Bronchial epithelial cell (primary cell): ENCODE measurements at places on chromosomes 1 and 21.

DNA sequence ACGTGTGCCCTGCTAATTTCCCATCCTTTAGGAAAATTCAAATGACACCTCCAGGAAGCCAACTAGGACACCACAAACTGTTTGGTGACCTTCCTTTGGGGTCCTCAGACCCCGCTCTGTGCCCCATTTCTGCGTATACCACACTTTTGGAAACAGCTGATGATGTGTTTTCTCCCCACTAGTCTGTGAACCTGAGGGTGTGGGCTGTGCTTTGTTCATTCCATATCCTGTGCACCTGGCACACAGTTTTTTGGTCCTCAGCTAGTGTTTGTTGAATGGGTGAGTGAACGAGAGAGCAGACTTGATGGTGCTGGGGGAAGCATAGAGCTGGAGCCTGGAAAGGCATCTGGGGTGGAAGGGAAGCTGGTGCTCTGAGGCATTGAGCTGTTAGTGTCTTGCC is 48.6 kb downstream of the RPS6KA1 start:
- no peak for DNase-seq

GRCh38 chr1:185033686-185034085 is 11.7 kb upstream of the RNF2 start:
- DNase-seq = no peak

DNA sequence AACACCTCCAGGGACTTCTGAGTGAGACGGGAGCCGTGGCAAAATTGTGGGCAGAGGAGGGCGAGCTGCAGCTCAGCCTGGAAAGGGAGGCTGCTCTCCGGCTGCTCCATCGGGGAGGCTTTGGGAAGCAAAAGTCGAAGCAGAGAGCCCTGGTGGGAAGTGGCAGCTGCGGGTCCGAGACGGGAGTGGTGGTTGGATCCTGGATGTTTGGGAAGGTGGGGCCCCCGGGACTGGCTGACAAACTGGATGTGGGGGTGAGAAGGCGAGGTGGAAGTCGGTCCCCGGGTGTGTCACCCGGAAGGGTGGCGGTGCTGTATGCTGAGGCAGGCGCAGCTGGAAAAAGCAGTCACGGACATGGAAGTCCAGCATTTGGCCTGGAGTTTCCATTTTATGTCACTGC is 52.1 kb downstream of the KCNAB2 start:
- DNase-seq = no peak

DNA sequence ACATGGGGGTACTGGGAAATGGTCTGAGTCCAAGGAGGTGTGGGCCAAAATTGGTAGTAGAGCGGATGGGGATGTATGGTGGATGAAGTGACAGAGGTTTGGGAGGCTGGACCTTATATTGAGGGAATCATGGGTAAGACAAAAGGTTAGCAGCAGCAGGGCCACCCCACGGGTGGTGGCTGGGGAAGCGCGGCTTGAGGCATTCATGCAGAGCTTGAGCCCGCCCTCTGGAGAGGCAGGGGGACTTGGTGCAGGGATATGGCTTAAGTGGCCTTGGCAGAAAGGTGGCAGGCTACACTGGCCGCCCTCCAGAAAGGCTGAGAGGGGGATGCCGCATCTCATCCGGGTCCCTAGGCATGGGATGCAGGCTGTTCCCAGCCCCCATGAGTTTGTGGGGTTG is 31.5 kb downstream of the HMGB4 start:
- DNase-seq = no peak

DNA sequence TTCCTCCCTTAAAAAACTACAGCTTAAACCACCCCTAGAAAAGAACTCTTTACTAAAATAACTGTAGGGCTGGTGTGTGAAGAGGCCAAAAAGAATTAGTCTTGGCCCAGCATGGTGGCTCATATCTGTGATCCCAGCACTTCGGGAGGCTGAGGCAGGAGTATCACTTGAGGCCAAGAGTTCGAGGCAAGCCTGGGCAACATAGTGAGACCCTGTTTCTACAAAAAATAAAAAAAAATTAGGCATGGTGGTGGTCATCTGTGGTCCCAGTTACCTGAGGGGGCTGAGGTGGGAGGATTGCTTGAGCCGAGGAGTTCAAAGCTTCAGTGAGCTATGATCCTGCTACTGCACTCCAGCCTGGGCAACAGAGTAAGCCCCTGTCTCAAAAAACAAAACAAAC is 44.9 kb downstream of the BCAR3 start:
- DNase-seq = no peak

GRCh38 chr1:115186711-115187265 is 97.5 kb upstream of the TSPAN2 start:
- DNase-seq = no peak

DNA sequence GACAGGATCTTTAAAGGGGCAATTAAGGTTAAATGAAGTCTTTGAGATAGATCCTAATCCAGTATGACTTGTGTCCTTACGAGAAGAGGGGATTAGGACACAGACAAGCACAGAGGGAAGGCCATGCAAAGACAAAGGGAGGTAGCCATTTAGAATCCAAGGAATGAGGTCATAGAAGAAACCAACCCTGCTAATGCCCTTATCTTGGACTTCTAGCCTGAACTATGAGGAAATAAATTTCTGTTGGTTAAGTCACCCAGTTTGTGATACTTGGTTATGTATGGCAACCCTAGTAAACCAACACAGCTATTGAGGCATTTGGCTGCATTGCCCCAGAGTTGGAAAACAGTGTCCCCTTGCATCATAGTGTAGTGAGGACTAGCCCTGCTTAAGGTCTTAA is 121.3 kb downstream of the MAST2 start:
- peak; percentile 48 for DNase-seq

DNA sequence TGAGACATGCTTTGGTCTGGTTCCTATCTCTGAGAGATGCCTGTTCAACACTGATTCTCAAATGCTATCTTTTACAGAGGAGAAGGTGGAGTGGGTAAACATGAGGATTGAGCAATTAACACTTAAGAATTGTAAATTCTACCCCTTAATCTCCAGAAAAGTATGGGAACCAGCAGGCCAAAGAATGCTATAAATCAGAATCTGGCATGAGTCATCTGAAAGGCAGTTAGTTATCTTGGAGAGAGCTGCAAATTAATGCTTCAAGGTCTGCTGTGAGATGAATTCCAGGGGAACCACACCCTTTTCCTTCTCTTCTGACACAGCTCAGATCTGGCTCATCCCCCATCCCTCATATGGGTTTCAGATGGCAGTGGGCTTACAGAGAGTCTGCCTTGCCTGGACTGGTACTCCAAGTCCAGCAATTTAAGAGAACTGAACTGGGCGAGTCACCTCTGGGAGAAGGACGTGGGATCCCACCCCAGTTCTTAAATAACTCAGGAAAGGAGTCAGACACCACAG is 5.2 kb downstream of the S100A10 start:
- peak; percentile 95 for DNase-seq

DNA sequence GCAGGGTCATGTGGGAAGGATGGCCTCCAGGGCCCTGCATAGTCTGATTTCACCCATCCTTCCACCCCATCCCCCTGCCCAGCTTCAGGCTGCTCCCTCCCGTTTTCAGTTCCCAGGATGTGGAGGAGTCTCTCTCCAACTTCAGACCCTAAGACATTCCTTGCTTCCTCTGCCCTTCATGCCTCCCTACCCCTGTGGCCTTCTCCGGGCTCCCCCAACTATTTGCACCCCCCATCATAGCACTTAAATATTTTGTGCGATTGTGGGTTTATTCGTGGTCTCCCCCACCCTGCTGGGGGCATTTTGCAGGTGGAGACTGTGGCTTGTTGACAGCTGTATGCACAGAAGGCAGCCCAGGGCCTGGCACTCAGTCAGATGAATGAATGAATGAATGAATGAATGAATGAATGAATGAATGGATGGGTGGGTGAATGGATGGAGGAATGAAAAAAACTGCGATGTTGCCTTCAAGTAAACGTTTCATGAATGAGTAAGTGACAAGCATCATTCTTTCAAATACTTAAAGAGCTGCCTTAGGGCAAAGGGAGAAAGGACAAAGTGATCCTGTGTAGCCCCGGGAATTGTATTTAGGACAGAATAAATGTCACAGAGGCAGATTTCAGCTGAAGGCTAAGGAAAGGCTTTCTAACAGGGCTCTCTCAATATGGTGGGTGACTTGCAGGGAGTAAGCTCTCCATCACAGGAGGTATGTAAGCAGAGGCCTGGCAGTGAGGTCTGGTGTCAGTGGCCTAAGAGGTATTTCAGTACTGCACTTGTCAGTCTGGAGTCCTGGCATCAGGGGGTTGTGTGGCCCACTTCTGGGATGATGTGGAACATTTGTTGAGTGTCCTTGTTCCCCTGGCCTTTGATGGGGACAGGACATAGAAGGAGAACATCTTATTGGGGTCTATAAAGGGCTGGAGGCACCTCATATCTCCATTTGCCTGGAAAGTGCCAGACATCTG is 156.4 kb downstream of the PTPRU start:
- no peak for DNase-seq

- no peak for DNase-seq
These were observed 165.8 kb upstream of the EDN2 start for GRCh38 chr1:41650028-41650880.

DNA sequence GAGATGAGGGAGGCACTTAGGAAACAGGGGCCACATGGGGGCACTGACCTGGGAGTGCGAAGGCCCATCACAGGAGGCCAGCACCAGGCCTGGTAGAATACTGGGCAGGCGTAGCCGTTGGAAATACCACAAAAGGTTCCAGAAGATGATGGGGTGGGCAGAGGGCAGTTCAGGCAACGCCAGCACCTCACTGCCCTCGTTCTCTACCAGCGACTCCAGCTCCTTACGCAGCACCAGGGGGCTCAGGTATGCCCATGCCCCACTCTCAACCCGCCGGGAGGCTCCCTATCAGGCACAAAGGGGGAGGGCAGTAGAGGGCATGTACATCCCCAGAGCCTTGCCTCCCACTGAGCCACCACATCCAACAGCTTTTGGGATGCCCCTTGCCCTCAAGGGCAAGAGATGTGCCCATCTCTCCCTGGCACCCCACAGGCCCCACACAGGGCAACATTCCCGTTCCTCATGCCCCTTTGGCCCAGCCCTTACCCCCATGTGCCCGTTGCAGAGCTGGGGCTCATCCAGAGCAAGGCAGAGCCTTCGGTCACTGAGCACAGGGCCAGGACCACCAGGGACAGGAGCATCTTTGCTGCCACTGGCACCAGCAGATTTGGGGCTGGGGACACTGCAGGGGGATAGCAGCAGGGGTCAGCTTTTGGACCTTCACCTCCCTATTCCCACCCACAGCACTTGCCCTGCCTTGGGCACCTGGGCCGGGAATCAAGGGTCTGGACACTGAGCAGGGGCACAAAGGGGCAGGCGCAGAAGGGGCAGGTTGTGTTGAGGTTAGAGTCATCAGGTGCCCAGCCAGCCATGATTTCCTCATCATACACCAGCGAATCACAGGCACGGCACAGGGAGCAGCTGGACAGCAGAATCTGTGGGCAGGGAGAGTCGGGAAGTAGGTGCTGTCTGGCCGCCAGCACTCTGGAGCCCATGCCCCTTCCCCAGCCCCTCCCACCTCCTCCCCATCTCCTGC is 9.7 kb upstream of the GATAD2B start:
- DNase-seq = no peak

DNA sequence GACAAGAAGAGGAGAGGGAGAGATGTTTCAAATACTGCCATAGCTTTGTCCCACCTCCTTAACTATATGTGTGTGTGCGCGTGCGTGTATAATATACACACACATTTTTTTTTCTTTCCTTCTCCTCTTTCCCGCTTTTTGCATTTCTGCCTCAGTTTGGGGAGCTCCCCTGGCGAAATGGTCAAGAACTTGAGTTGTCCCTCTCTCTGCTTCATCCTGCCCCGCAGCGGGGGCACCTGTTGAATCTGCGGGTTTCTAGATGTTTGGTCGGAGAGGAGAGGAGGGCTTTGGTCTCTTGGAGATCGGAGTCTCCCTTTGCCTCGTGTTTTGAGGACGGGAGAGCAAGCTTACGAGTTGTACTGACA is 504 bp downstream of the SCCPDH start:
- DNase-seq = peak; percentile 18

DNA sequence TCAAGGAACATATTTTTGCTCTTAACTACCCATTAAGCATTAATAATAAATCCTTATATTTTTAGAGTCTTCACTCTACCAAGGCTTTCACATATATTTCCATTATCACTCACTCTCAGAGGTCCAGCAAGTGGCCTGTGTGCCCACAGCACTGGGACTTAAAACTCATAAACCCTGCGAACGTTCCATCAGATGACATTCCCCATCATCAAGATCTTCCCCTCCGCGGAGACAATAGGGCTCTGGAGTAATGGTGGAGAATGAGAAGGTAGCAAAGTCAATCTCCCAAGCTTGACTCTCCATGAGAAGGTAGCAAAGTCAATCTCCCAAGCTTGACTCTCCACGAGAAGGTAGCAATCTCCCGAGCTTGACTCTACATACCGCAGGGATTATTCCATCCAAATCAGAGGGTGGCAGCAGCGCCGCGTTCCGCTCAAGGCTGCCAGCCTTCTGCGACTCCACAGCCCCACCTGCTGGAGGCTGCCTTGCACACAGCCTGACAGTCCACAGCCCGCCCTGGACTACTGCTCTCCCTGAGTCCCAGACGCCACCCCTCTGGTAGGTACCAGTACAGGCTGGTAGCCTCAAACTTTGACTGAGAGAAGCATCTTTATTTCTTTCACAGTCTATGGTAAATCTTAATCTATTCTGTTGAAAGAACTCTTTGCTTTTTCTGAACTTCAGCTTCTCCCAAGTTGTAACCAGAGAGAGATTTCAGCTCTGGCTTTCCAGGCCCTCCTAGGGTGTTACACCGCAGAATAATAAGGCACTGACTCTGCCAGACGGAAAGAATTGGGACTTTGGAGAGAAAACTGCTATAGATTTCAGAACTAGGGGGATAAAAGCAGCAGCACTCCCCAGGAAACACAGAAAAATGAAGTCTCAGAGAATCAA is 26.4 kb upstream of the CTTNBP2NL start:
- peak; percentile 76 for DNase-seq

GRCh38 chr1:180503280-180503862 is 994 bp upstream of the ACBD6 start:
- peak; percentile 32 for DNase-seq

DNA sequence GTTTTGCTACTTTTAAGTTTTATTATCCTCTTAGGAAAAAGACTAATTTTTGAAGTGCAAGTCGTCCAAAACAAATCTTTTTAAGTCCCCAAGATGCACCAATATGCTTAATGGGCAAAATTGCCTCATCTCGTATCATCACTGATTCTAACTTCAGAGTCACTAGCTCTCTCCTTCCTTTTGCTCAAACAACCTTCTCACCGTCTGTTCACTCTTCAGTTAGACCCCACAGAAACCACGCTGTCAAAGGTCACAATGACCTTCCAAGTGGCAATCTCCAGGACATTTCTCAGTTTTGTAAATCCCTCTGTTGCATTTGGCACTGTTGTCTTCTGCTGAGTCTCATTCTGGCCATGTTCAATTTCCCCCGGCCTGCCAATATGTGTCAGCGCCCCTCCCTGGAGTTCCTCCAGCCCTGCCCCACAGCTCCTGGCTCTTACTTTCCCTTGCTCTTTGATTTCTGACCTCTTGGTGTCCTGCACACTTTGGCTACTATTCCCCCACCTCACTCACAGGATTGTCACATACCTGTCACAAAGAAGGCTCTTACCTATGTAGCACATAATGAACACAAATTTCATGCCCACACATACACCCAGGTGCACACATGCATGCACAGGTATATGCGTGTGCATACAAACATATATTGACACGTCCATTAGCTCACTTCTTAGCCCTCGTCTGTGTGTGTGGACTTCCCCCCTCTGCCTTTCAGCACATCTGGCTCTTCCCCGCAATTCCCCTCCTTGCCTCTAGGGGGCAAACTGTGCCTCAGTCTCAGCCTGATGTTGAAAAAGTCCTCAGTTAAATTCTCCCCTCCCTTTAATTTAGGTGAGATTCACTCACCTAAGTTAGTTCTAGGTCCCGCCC is 354.0 kb upstream of the DUSP10 start:
- peak; percentile 26 for DNase-seq
